ENCODE measurements at places on chromosomes 6 and 20.

DNA sequence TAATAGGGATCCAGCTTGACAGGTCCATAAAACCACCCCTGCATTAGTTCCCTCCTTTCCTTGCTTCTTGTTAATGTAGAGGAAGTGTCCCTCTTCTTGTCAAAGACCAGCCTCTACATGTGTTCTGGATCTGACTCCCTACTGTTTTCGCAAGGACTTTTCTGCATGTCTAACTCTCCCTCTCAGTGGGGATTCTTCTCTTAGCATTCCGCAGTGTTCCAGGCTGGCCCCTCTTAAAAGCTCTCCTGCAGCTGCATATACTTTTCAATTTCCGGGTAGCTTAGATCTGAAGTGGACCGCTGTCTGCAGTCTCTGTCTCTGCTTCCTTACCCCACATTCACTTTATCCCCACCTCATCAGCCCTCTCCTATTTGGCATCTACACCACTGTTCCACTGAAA, 96.1 kb upstream of the MAN1A1 start:
- DNase-seq: no peak

GRCh38 chr6:90186637-90187371, 109.8 kb downstream of the BACH2 start:
- DNase-seq: no peak

GRCh38 chr20:63248835-63249591, 5.2 kb downstream of the NKAIN4 start:
- DNase-seq: no peak

GRCh38 chr20:24747010-24747712, 201.9 kb upstream of the CST7 start:
- DNase-seq: no peak

DNA sequence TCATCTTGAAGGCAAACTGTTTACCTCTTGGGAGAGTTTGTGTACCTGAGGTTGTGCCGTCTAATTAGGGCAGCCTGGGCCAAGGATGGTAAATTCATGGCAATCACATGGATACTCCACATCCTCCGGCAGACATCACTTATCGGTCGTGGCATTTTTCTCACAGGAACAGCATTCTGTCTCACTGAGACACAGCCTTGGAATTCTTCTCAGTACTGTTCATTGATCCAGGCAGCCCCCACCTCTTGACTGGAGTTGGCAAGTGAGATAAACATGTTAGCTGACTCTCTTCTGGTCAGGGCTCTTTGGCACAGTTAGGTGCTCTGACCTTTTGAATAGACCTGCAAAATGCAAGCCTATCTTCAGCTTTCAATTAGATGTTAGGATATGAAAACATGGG, 511.4 kb upstream of the FLRT3 start:
- DNase-seq: no peak

- no peak for DNase-seq
Measured at GRCh38 chr20:16001286-16001685, 572.0 kb downstream of the KIF16B start.

DNA sequence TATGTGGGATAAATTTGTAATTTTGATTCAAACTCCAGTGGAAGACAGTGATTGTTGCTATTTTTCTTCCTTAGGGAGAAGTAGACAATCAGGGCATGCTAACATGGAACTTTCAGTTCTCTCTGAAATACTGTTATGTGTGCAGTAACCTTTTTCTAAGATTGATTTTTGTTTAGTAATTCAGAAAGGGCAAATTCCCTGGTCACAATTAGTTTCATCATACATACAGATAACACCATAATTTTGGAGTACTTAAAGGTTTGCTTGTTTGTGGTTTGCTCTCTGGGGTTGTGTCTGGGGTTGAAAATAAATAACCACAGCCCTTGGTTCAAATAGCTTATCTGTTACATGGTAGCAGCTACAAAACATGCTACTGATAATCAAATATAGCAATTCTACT, 34.4 kb downstream of the ADGRG6 start:
- no peak for DNase-seq

All from stimulated activated CD8-positive, alpha-beta memory T cell treated with anti-CD3 and anti-CD28 coated beads, Interleukin-15, amount 100 ng/mL, for 4 hours (primary cell).